Activated naive CD8-positive, alpha-beta T cell treated with anti-CD3 and anti-CD28 coated beads for 36 hours (primary cell): ENCODE measurements at places on chromosomes 7 and 10. TPM values are rescaled to one million over a fixed set of nuclear protein-coding genes. Genes with fewer than 3 reads are reported as not detected.

The NACAD gene
- 0.35 TPM for total RNA-seq

GRCh38 chr10:110252151-110252550 is 44.7 kb downstream of the MXI1 start:
- H3K4me1 ChIP-seq: peaks cover 31% of the 10 kb centered on the region
- no peak overlapping the region for H3K27ac ChIP-seq
- no peak overlapping the region for H3K4me3 ChIP-seq
- DNase-seq: no peak
- no peaks in the 10 kb centered on the region for H3K27me3 ChIP-seq

DNA sequence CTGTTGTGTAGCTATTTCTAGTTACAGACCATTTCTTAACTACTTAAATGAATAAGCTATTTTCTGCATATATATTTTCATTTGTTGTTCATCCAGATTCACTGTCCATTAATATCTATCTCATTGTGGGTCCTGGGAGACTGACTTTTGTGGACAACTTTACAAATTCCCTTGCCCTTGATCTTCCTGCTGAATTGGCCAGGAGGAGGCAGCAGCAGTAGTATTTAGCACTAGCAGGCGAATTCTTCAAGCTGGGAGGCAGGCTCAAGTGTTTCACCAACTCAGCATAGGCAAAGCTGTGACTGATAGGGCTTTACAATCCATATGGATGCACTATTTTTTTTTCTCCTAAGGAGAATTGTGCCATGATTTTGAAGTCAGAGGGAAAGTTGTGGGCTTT is 461.0 kb upstream of the NRG3 start:
- H3K27me3 ChIP-seq: no peaks in the 10 kb centered on the region
- H3K27ac ChIP-seq: no peak overlapping the region
- DNase-seq: no peak
- H3K4me3 ChIP-seq: no peak overlapping the region
- no peaks in the 10 kb centered on the region for H3K4me1 ChIP-seq

DNA sequence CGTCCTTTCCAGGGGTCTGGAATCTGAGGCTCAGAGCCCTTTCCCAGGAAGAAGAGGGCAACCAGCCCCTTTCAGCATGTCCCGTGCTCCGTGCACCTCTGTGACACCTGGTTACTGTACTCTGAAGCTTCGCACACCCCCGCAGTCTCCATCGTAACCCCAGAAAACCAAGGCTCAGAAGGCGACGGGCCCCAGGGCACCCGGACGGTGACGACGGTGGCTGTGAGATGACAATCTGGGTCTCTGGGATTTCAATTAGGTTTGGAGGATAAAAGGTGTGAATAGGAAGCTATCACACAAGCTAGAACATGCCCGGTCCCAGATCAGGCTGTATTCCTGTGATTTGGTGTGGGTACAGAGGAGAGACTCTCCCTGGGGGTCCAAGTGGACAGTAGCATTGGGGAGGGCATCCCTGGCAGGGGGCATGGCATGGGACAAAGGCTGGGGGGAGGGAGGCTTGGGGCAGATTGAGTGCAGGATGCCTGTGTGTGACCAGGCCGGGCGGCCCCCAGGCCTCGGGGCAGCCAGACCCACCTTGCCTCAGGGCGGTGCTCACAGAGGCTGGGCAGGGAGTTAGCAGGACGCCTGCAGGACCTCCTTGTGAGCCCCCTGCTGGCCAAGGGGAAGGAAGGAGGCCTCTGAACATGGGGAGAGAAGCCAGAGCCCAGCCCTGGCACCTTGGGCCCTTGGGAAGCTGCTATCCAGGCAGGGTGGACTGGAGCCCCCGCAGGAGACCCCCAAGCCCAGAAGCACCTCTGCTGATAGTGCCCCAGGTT is 23.4 kb upstream of the PSMG3 start:
- peaks cover 19% of the 10 kb centered on the region for H3K4me1 ChIP-seq
- H3K27ac ChIP-seq: no peak overlapping the region
- peak; percentile 29 for DNase-seq
- H3K27me3 ChIP-seq: peaks cover 29% of the 10 kb centered on the region
- H3K4me3 ChIP-seq: no peak overlapping the region
- no peaks in the 10 kb centered on the region for H3K36me3 ChIP-seq

DNA sequence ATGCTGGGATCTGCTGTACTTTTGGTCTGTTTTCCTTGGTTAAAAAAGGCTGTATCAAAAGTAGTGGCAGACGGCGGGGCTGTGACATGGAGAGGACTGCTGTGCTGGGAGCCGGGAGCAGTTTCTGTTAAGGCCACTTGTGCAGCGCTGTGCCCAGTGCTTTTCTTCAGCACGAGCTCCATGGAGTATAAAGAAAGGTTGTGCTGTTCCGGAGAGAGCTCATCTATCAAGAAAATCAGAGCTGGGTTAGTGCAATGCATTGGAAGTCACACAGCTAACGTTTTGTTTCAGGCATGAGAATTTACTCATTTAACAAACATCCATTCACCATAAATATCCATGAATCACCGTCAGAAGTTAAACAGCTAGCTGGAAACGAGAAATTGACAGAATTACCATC is 62.0 kb downstream of the KIAA1549 start:
- H3K27ac ChIP-seq: no peak overlapping the region
- DNase-seq: no peak
- no peaks in the 10 kb centered on the region for H3K27me3 ChIP-seq
- H3K4me1 ChIP-seq: peaks cover 3% of the 10 kb centered on the region
- no peak overlapping the region for H3K4me3 ChIP-seq
- H3K36me3 ChIP-seq: no peaks in the 10 kb centered on the region

The FGL2 gene
- 1.4 TPM for total RNA-seq

The ZNF107 gene
- 17.5 TPM for total RNA-seq

The NT5C3A gene
- total RNA-seq: 45.3 TPM

The ERVW-1 gene
- total RNA-seq: not detected

DNA sequence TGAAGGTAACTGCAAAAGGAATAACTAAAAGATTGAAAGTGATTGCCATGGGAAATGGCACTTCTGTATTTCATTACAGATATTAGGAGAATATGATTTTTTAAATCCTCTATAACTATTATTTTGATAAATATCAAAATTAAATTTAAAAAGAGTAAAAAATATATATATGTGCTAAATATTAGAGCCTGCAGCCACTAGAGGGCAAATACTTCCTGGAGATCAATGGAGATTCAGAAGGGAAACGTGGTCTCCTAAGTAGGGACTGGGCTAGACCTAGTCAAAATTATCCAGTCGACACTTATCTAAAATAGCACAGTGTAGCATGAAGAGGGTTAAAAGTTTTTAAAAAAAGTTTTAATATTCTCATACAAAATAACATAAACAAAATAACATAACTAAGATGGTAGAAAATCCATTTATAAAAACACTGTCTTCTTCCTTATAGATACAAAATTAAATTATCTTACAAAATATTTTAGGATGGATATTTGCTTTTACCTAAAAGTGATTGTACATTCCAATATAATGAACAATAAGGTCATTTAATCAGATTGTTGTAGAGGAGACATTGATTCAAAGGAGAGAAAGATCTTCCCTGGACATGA is 434.3 kb downstream of the MDFIC start:
- no peaks in the 10 kb centered on the region for H3K36me3 ChIP-seq
- DNase-seq: no peak
- H3K27ac ChIP-seq: no peak overlapping the region
- no peaks in the 10 kb centered on the region for H3K27me3 ChIP-seq

GRCh38 chr7:113179313-113179712 is 61.0 kb upstream of the SMIM30 start:
- DNase-seq: no peak
- no peaks in the 10 kb centered on the region for H3K36me3 ChIP-seq
- H3K27ac ChIP-seq: no peak overlapping the region
- peaks cover 8% of the 10 kb centered on the region for H3K27me3 ChIP-seq
- no peaks in the 10 kb centered on the region for H3K4me1 ChIP-seq
- H3K4me3 ChIP-seq: no peak overlapping the region

GRCh38 chr10:124559372-124560132 is 97.9 kb downstream of the LHPP start:
- H3K4me3 ChIP-seq: no peak overlapping the region
- no peak overlapping the region for H3K27ac ChIP-seq
- H3K4me1 ChIP-seq: no peaks in the 10 kb centered on the region
- H3K27me3 ChIP-seq: no peaks in the 10 kb centered on the region

GRCh38 chr7:155997431-155998327 is 185.4 kb upstream of the SHH start:
- H3K27me3 ChIP-seq: peaks cover 6% of the 10 kb centered on the region
- H3K4me3 ChIP-seq: peak overlapping the region; percentile 47
- peak; percentile 53 for DNase-seq
- peak overlapping the region; percentile 87 for H3K27ac ChIP-seq
- H3K36me3 ChIP-seq: peaks cover 6% of the 10 kb centered on the region

GRCh38 chr7:35004531-35005095 is 32.7 kb downstream of the DPY19L1 start:
- H3K27ac ChIP-seq: no peak overlapping the region
- no peak overlapping the region for H3K4me3 ChIP-seq
- H3K4me1 ChIP-seq: no peaks in the 10 kb centered on the region
- H3K27me3 ChIP-seq: no peaks in the 10 kb centered on the region

The PPP1R9A gene
- 0.16 TPM for total RNA-seq

DNA sequence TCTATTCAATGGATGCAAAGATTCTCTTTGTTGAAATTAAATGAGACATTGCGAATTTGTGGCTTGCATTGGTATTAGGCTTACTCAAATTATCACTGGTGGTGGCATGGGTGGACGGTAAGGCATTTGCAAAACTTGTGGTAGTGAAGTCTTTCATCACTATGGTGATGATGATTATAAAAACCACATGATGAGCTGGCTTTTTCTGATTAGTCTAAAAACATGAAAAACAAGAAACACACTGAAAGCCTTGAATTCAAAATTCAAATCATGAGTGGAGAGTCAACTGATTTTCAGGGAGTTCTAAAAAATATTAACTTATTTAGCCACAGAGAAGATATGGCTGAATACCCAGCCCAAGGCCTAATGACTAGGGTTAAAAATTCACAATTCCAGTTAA is 99.8 kb upstream of the HGF start:
- no peak overlapping the region for H3K4me3 ChIP-seq
- DNase-seq: no peak
- H3K4me1 ChIP-seq: no peaks in the 10 kb centered on the region
- no peak overlapping the region for H3K27ac ChIP-seq

The STK32C gene
- total RNA-seq: 15.3 TPM

DNA sequence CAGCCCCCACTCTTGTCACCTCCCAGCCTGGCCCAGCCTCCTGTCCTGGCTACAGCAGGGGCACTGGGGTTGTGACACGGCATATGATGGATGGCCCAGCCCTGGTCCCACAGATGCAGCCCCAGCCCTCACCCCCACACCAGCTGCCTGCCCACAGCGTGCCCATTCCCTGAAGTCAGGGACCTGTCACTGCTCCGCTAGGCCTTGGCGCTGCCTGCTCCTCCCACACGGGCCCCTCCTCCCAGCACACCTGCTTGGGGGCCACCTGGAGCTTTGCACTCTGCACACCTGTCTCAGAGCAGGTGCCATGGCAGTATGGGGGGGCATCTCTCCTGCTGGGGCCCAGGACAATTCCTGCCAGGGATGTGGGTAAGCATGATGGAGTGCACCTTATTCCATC is 3.5 kb downstream of the GCK start:
- H3K27me3 ChIP-seq: no peaks in the 10 kb centered on the region
- no peak for DNase-seq
- no peaks in the 10 kb centered on the region for H3K4me1 ChIP-seq
- no peak overlapping the region for H3K4me3 ChIP-seq
- H3K27ac ChIP-seq: no peak overlapping the region
- no peaks in the 10 kb centered on the region for H3K36me3 ChIP-seq

The DNAH11 gene
- total RNA-seq: 0.02 TPM

DNA sequence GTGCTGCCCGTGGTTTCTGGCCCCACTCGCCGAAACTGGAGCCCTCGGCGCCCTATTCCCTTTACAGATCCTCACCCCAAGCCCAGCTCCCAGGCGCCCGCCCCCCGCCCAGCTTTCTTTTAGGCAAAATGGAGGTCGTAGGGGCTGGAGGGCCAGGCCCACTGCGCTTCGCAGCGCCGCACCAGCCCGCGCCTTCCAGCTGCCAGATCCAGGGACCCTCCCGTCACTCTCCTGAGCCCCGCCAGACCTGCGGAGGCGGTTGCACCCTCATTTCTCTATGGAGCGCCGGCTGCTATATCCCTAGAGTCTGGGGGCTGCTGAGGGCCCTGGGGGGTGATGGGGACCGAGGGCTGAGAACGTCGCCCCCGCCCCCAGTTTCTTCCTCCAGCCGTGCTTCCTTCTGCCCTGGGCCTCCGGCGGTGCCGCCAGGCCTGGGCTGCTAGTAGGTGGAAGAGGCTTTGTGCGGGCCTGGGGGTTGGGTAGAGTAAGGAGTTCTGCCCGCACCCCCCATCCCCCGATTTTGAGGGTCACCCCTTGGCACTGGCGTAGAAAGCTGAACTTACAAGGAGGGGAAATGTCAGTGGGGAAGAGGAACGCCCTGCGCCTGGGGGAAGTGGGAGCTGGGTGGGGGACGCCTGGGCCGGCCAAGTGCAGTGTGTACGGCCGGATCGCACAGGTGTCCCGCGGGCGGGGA is 1.0 kb downstream of the GNB2 start:
- peaks cover 18% of the 10 kb centered on the region for H3K36me3 ChIP-seq
- DNase-seq: no peak
- peaks cover 15% of the 10 kb centered on the region for H3K4me1 ChIP-seq

DNA sequence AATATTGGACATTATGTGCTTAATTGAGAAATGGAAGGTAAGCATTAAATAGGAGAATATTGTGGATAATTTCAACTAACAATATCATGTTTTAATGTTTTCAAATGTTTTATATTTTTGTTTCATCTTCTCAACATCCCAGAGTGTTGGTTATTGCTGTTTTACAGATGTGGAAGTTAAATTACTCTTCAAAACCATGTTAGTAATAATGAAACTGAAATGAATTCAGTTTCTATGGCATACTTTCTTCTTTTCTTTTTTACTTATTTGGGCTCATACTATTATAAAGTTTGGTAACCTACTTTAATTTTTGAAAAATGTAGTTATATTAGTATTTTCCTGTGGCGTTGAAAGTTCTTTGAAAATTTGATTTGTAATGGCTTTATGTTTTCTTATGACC is 4.2 kb downstream of the GLRX3 start:
- DNase-seq: no peak
- H3K36me3 ChIP-seq: peaks cover 44% of the 10 kb centered on the region
- H3K27ac ChIP-seq: no peak overlapping the region
- peaks cover 1% of the 10 kb centered on the region for H3K27me3 ChIP-seq
- peaks cover 53% of the 10 kb centered on the region for H3K4me1 ChIP-seq
- no peak overlapping the region for H3K4me3 ChIP-seq
